Heart left ventricle (tissue), 16 donors: ENCODE measurements at places on chromosomes 16 and 17. TPM values are rescaled to one million over a fixed set of nuclear protein-coding genes. Genes with fewer than 3 reads are reported as not detected.
A peak's percentile ranks its signal among the peaks of the same experiment; 100 is the strongest.

DNA sequence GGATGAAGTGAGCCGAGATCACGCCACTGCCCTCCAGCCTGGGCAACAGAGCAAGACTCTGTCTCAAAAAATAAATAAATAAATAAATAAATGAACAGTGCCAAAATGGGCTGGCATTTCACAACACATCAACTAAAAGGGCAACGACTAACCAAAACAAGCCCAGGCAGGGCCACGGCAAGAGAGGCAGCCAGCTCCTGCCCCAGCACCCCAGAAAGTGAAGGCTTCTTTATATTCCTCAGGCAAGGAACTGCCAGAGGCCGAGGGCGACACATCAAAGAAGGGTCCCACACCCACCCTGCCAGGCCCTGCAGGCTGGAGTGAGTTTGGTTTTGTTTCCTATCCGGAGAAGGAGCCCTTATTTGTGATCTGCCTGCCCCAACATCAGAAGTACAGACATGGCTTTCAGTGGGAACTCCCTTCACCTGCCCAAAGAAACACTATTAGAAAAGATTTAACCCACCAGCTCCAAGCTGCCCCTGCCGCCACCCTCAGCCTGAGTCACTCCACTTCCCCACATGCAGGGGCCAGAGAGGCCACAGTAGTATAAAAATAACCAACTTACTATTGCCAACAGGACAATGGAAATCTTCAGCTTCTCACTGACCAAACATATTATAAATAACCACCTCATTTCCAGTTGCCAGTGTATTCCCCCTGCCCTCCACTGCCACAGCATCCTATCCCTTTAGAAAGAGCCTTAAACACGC lies 8.0 kb downstream of the FBXO31 start:
- H3K27ac ChIP-seq, result peak overlapping the region; percentile 85
- H3K4me1 ChIP-seq, result peaks cover 59% of the 10 kb centered on the region
- H3K4me3 ChIP-seq, result peak overlapping the region; percentile 0

GRCh38 chr17:43434902-43435319 lies 36.1 kb downstream of the ARL4D start:
- no peak overlapping the region for H3K27ac ChIP-seq
- no peaks in the 10 kb centered on the region for H3K36me3 ChIP-seq
- no peak for DNase-seq
- no peak overlapping the region for H3K4me3 ChIP-seq
- no peaks in the 10 kb centered on the region for H3K27me3 ChIP-seq

- H3K4me3 ChIP-seq, result no peak overlapping the region
- peaks cover 21% of the 10 kb centered on the region for H3K36me3 ChIP-seq
- H3K4me1 ChIP-seq, result no peaks in the 10 kb centered on the region
- H3K27ac ChIP-seq, result no peak overlapping the region
- DNase-seq, result no peak
These were observed 20.8 kb downstream of the UTS2R start for GRCh38 chr17:82392209-82392920.

DNA sequence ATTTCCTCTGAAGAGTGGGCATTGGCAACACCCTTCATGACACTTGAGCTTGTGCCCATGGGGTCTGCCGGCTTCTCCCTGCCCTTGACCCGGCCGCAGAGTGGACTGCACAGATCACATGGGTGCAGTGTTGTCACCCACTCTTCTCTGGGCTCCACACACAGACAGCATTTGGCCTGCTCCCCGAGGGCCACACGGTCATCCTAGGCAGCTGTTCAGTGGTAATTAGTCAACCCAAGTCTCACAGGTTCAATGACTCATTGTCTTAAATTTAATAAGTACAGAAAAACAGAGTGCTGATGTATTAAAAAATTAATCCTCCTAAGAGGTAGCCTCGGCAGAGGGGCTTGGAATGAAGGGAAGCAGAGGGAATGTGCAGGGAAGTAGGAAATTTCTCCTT lies 204.8 kb downstream of the MSI2 start:
- DNase-seq, result no peak
- no peaks in the 10 kb centered on the region for H3K27me3 ChIP-seq
- no peaks in the 10 kb centered on the region for H3K36me3 ChIP-seq
- no peak overlapping the region for H3K27ac ChIP-seq
- no peak overlapping the region for H3K4me3 ChIP-seq
- peaks cover 22% of the 10 kb centered on the region for H3K4me1 ChIP-seq

CDH3 gene
- total RNA-seq, result not detected

KIF19 gene
- 0.22 TPM for total RNA-seq
